ENCODE measurements at places on chromosomes 2 and 18.

GRCh38 chr2:105765415-105766299 is 20.9 kb downstream of the NCK2 start:
- DNase-seq, result no peak

DNA sequence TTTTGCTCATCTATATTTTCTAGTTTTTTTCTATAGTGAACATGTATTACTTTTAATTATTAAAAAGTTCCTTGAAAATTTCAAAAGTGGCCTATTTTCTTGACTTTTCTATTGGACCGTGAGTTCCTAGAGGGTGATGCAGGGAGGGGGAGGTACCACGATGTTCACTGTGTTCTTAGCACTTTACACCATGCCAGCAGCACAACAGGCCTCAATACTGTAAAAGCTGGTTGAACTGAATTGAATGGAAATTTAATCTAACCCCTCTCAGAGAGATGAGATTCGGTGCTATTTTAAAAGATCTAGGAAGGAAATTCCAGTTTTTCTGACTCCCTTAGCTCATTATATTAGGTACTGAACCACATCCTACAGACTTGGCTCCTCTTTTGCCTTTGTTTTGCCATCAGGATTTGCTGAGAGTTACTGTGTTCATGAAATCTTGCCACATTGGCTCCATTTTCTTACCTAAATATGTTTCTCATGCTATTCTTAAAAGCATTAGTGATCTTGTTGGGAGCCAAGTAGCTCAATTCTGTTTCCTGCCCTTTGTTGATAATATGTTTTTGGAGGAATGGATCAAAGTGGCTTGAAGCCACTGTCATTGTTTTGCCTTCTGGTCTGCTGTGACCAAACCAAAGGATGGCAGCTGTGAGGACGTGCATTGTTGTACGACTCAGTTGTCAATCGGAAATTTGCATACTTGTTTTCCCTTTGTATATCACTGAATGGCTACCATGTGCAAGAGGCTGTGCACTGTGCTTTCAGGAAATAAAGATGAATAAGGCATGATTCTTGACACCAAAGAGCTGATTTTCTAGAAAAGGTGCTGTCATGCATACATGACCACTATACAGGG is 25.3 kb downstream of the MYO1B start:
- DNase-seq, result no peak

GRCh38 chr2:119311371-119311770 is 55.3 kb downstream of the C2orf76 start:
- DNase-seq, result no peak

GRCh38 chr2:1660656-1661640 is 83.4 kb downstream of the PXDN start:
- no peak for DNase-seq

DNA sequence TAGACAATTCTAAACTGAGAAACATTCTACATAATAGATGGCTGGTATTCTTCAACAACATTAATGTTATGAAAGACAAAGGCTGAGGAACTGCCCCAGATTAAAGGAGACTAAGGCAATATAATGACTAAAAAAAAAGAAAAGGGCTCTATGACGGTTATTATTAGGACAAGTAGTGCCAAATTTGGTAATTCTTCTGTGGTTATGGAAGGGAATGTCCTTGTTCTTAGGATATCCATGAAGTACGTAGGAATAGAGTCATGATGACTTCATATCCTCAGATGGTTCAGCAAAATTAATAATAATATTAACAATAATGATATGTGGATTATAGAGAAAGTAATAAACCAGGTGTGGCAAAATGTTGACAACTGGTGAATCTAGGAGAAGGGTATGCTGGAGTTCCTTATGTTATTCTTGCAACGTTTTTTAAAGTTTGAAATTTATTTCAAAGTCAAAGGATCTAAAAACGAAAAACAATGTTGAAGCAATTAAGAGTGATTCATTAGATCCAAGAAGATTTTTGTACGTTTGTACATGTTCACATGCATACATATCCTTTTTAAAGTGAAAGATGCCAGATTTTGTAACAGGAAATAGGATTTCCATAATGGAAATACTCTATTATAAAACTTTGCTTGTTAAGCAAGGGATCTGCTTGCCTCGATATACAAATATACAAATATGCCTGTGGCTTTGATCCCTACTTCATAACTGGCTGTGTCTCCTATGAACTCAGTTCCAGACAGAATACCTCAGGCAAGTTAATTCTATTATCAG is 27.7 kb upstream of the STRN start:
- DNase-seq, result no peak

DNA sequence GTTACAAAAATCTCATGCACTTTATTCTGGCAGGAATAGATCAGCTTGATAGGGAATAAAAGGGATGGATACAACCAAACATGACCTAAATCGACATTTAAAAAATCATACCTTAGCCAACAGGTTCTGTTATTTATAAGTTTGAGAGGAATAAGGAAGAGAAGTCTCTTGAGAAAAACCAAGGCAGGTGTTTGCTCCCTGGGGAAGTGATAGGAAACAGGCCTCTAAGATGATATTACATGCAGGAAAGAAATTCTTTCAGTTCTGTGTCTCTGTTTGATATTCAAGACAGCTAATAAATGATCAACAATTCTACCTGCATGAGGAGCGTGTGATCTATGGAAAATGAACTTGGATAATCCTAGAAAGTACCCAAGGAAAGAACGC is 184.8 kb upstream of the ZEB2 start:
- no peak for DNase-seq

GRCh38 chr2:122105877-122106206 is 350.4 kb downstream of the TSN start:
- DNase-seq, result no peak

DNA sequence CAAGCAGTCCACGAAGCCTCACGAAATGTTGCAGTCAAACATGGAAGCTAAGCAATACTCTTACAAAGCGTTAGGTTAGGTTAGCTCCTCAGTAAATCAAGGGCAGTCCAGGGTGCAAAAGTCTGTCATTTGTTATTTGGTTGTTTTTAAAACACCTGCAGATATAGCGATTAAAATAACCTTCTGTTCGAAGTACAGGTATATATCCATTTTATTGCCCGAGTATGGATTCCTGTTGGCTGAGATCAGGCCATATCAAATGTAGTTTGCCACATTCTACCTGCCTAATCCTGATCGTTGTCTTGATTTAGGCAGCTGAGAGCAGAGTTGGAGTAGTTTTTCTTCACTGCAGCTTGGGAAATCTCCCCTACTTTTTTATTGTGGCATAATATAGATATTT is 99.5 kb upstream of the EPB41L3 start:
- DNase-seq, result no peak

DNA sequence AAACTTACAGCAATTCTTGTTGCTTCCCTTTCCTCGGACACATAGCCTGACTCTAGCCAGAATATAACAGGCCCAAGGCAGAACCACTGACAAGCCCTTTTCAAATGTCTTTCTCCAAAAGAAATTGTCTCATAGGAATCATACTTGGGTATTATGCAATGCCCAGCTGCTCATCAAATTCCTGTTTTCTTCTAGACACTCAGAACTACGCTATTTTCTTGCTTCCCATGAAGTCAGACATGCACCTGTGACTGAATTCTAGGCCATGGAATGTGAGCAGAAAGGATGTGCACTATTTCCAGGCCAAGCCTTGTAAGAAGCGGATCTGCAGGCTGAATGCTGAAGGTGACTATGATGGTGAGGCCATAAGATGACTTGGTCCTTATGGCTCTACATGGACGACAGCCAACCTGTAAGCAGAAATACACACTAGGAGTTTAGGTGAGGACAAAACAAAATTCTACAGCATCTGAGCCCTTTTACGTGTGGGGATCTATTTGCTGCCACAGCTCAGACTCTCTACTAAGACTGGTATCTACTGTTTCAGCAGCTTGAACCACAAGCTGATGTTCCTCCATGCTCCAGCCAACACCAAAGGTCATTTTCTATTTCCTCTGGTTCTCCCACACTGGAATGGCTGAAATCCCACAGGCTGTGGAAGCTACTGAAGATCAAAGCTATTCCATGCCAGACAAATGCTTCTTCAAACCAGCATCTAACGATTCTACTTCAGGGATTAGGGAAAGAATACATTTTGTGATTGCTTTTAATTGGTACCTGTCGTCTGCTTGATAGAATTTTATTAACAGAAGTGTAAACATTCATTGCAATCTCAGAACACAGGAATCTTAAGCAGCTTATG is 378.7 kb downstream of the RBM43 start:
- DNase-seq, result no peak

DNA sequence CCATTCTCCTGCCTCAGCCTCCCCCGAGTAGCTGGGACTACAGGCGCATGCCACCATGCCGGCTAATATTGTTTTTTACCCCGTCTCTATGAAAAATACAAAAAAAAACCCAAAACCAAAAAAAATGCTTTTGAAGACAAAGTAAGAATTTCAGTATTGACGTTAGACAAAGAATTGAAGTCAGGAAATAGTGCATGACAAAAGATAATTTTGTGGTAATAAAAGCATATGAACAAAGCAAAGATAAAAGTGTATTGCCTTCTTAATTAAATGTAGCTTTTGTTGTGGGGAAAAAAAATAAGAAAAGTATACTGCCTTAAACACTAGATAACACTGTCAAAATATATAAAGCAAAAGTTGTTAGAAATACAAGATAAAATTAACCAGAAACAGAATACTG is 86.8 kb downstream of the ANKRD12 start:
- DNase-seq, result no peak

DNA sequence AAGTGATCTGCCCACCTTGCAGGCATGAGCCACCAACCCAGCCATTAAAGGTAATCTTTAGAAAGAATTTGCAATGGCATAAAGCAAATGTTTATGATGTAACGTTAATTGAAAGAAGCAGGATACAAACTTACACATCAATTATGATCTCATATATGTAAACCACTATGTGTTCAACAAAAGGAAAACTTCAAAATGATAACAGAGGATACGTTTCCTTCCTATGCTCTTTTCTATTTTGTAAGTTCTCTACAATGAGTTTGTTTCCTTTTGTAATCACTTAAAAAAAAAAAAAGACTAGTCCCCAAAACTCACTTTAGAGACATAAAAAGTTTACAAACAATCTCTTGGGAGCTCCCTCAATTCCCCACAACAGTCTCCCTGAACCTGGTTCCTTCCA is 1.4 kb downstream of the C2orf81 start:
- no peak for DNase-seq

DNA sequence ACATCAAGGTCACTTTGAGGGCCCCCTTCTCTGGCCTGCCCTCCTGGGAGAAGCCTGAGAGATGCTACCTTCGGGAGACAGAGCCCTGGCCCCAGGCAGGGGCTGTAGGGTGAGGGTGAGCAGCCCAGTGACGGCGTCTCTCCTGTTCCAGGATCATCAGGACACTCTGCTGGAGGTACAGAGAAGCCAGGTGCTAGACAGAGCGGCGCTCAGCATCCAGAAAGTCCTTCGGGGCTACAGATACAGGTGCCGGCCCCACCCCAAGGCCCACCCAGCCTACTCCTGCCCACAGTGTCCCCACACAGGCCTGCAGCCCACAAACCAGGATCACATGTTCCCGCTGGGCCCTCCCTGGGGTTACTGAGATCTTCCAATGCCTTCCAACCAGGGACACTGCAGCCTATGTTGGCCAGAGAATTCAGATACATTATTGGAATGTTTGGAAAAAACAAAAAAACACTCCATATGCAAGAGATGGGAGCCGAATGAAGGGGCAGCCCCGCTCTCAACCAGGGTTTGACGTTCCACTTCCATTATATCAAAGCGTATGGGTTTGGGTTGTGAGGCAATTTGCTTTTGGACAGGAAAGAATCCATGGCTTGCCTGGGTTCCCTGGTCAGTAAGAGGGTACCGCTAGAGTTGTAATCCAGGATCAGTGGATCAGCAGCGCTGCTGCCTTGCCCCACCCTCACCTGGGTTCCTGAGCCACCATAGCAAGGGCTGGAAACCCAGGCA is 49.5 kb upstream of the GPR17 start:
- DNase-seq, result no peak

DNA sequence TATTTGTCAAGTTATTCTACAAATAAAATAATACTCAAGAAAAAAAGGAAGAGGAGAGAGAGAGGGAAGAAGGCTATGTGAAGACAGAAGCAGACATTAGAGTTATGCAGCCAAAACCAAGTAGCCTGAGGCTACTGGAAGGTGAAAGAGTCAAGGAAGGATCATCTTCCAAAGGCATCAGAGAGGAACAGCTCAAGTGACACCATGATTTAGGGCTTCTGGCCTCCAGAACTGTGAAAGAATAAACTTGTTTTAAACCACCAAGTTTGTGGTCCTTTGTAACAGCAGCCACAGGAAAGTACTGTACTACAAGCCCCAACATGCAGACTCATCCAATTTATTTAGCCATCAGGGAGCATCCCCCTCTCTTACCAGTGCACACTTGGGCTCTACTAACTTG is 788.5 kb upstream of the LRRTM1 start:
- DNase-seq, result no peak

GRCh38 chr2:136383167-136383566 is 265.2 kb upstream of the CXCR4 start:
- DNase-seq, result no peak

GRCh38 chr2:130786076-130786475 is 30.7 kb downstream of the AMER3 start:
- DNase-seq, result no peak

DNA sequence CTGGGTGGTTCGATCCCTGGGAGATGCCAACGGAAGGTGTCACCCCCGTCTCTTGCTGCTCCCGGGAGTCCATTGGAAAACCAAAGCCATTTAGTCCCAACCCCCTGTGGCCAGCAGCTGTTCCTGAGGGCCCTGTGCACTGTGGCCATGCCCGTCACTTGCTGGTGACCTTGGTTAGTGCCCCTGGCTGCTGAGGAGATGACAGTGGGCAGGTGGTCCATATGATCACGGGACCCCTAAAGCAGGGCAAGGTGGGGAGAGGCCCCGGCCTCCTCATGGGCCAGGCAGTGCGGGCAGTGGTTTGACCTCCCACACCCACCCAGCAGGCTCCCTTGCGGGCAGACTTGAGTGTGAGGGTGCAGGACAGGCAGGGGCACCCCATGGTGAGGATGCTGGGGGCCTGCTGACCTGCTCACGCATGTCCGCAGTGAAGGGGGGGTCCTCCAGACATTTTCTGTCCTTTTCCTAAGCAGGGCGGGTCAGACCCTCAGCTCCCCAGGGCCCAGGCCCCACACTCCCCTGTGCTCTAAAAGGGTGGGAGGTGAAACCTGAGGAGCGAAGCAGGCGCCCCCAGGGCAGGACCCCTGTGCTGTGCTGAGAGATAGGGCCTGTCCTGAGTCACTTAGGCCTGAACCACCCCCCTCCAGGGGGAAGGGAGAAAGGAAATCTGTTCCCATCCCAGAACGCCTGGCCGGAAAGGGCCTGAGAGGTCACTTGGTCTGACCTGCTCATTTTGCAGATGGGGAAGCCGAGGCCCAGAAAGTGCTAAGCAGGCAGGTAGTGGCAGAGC is 6.8 kb downstream of the ITM2C start:
- DNase-seq, result no peak

All from cortex of kidney (tissue), 1 donor.